ENCODE measurements at places on chromosomes 2 and 18.

GRCh38 chr2:191791953-191792560 is 54.8 kb downstream of the CAVIN2 start:
- no peak for DNase-seq

DNA sequence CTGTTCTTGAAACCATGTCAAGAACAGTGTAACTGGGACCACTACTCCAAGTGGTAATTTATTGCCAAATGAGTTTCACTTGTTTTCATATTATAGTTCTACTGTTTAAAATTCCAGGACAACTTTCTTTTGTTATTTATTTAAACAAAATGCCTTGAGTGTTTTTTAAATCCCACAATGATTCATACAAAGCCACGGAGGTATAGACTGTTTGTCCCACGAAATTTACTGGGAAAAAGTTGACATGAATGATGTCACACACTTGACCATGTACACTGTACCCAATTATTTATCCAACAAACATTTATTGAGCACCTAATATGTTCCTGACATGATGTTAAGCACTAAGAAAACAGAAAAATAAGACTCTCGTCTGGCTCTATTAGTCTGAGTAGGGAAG is 243.9 kb upstream of the SIX2 start:
- no peak for DNase-seq

GRCh38 chr18:13613591-13614501 is 112.5 kb downstream of the FAM210A start:
- peak; percentile 17 for DNase-seq

- no peak for DNase-seq
These were observed 64.2 kb upstream of the PID1 start for GRCh38 chr2:229335330-229335729.

DNA sequence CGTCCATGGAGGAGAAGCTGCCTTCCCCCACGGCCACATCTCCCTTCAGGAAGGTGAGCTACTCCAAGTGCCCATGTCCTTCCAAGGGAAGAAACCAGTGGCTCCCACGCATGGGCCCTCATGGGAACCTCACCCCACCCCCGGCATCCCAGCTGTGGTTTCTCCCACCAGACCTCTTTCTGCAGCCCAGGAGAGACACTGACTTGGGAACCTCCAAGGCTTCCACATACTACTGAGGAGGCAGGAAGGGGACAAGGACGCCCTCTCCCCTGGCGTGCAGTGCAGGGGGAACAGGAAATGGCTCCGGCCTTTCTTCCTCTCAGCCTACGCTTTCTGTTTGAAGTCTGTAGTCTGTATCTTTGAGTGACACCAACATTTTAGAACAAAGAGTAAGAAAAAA is 104.5 kb upstream of the EPC2 start:
- DNase-seq, result peak; percentile 15

GRCh38 chr2:191650896-191651773 is 26.8 kb upstream of the NABP1 start:
- no peak for DNase-seq

- DNase-seq, result no peak
These were observed 82.1 kb downstream of the TMEM163 start for GRCh38 chr2:134636714-134637113.

GRCh38 chr2:188810586-188810985 is 163.6 kb upstream of the COL3A1 start:
- DNase-seq, result no peak

GRCh38 chr18:54938506-54938905 is 20.8 kb downstream of the CCDC68 start:
- DNase-seq, result no peak

- DNase-seq, result no peak
These were observed 67.1 kb upstream of the PXDN start for GRCh38 chr2:1811258-1811970.

DNA sequence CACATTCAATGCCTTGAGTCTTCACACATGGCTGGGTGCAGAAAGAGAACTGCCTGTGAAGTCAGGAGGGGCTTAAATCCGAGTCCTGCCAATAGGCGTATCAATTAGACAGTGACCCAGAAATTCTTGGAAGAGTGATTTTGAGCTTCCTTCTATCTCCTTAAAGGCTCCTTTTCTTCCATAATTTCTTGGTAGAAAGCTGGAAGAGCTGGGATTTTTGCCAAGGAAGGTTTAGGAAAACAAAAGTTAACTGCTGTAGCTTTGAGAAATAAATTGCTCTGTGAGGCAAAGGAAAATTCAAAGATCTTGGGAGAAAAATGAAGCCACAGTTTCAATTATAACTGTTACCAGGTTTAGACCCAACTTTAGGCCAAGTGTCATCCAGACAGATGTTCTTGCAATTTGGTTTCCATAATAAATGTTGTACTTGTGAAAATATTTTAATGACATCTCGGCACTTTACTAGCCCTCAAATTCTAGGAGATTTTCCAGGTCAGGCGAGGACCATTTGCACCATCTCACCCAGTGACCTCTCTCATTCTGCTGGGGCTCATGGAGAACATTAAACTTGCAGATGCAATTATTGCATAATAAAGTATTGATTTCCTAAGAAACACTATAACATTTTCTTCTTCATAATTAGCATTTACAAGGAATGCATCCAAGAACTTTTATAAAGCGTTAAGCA is 329.7 kb upstream of the MEIS1 start:
- DNase-seq, result no peak

DNA sequence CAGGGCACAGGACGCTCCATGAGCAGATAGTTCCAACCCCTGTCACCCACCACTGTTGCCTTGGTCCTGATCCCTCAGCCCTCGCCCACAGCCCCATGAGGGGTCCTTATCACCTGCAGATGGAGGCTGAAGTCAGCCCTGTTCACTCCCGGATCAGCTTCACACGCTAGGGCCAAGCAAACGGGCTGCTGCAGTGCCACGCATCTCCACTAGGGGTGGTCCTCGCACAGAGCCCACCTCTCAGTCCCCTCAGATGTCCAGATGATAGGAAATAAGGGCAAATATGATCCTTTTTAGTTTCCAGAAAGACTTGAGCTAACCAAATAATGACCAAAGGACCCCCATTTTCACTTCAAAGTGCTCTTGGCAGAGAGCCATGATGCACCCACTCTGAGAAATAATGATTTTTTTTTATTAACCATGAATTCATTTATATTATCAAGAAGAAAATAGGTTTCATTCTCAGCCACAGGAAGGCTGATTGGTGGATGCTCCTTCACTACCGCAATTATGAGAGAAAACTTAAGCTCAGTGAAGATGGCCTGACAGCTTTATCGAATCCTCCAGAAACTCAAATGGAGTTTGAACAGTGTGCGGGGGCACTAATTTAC is 71.9 kb upstream of the KLHL29 start:
- no peak for DNase-seq

DNA sequence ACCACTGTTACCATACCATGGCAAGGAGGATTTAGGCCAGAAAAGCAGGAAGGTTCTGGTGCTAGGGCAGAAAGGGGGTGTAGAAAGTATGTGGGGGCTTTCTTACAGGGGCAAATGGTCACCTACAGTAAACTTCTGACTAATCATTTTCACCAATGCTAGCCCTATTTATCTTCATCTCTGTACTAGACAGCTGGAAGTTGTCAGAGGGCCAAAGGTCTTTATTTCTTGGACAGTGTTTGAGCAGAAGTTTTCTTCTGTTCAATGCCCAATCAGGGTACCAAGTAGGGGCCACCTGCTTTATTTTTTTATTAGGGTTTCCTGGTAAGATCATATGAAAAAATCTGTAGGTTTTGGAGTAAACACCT is 37.6 kb downstream of the MAP4K4 start:
- DNase-seq, result no peak

- DNase-seq, result no peak
These were observed 149.2 kb upstream of the VWC2L start for GRCh38 chr2:214261683-214262082.

GRCh38 chr2:242012956-242013764 is 143.6 kb downstream of the RTP5 start:
- DNase-seq, result no peak

DNA sequence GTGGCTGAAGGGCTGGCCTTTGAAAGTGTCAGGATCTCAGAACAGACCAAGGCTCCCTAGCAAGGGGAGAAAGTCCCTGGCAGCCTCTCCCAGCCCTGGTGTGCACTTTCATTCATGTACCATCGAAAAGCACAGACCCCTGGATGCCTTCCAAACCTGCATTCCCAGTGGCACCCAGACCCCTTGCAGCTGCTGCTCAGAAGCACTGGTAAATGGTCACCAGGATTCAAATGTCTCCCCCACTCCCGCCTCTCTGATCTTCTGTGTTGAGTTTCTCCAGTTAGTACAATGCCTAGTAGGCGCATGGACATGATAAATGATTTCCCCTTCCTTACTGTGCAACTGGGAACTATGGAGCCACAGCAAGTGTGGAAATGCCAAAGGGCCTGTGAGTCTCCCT is 180.0 kb downstream of the GLI2 start:
- no peak for DNase-seq

DNA sequence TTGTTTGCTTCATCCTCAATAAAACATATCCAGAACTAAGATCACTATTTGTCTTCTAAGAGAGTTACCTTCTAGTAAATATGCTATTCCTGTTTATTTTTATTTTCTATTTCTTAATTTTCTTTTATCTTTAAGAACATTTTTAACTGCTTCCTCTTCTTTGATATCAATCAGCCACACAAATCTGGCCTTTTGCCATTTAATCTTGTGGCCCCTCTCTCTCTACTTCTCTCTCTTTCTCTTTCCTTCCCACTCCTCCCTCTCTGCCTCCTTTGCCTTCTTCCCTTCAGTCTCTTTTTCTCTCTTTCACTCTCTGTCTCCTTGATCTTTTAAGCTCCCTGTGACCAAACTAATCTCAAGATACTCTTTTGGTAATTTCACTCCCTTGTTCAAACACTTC is 108.4 kb downstream of the GRB14 start:
- DNase-seq, result no peak

GRCh38 chr2:60422826-60423483 is 130.5 kb downstream of the BCL11A start:
- no peak for DNase-seq

All from CD4-positive, alpha-beta T cell treated with Interleukin-1 beta for 1 hour (primary cell).